ENCODE measurements at places on chromosomes 11 and 22.

DNA sequence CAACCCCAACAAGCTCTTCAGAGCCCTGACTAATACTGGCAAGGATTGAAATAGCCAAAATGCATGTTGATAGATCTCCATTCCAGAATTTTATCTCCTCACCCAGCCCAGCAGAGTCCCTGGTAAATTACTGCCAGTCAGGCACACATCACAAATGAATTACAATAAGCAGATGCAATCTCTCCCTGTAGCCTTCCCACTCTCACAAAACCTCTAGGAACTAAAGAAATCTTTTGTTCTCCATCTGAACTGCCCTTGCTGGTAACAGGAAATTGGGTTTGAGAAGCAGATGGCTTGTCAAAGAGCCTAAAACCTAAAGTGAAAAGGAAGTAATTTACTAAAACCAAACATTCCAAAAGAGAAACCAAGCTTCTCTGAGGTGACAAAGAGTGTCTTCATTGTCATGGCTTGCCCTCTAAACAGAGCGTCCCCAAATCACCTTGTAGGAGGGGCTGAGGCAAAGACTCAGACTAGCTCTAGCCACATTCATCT lies 59.5 kb downstream of the FAM168A start:
- DNase-seq: no peak

GRCh38 chr11:98277251-98277912 lies 743.4 kb upstream of the CNTN5 start:
- DNase-seq: no peak

GRCh38 chr11:9757809-9758636 lies 94.1 kb downstream of the SWAP70 start:
- DNase-seq: peak; percentile 78

GRCh38 chr11:64021757-64022093 lies 14.0 kb upstream of the FLRT1 start:
- peak; percentile 58 for DNase-seq

- DNase-seq: no peak
Measured at GRCh38 chr22:42367980-42368378, 64.2 kb downstream of the NFAM1 start.

DNA sequence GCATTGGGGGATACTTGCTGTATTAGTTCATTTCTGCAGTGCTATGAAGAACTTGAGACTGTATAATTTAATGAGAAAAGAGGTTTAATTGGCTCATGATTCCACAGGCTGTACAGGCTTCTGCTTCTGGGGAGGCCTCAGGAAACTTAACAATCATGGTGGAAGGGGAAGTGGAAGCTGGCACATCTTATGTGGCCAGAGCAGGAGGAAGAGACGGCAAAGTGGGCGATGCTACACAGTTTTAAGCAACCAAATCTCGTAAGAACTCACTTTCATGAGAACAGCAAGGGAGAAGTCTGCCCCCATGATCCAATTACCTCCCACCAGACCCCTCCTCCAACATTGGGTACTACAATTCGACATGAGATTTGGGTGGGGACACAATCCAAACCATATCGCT lies 55.1 kb downstream of the TMPRSS5 start:
- no peak for DNase-seq

GRCh38 chr11:61924064-61924455 lies 6.7 kb upstream of the RAB3IL1 start:
- no peak for DNase-seq
